ENCODE measurements at places on chromosomes 5 and 9.

DNA sequence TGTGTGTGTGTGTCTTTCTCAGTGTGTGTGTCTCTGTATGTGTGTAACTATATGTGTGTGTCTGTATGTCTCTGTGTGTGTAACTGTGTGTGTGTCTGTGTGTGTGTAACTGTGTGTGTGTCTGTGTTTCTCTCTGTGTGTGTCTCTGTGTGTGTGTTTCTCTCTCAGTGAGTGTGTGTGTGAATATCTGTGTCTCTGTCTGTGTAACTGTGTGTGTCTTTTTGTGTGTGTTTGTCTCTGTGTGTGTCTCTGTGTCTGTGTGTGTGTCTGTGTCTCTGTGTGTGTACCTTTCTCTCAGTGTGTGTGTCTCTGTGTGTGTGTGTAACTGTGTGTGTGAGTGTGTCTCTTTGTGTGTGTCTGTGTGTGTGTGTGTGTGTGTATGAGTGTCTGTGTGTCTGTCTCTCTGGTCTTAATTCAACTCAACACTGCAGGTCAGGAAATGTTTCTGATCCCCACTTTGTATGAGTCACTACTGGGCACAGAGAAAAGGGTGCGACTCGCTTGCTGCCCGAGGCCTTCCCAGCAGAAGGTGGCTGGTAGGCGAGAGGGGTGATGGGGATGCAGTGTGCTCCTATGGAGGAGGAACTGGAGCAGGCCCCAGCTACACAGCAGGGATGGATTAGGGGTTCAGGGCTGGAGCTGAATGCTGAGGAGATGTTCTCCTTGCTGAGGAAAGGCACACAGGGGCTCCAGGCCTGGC is 52.1 kb downstream of the NSG2 start:
- DNase-seq, result no peak

DNA sequence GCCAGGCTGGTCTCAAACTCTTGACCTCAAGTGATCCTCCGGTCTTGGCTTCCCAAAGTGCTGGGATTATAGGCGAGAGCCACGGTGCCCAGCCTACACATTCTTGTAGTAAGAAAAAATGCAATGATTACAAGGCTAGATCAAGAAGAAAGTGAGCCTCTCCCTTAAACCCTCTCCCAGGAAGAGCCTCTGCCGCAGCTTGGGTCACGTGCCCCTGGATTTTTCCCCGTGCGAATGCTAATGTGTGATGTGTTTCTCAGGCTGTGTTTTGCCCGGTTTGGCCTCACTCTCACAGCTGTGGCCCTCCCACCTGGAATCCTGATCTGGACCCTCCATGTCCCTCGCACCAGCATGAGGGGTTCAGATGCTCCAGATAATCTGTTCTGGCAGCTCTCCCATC is 6.9 kb downstream of the PLPP7 start:
- DNase-seq, result no peak

GRCh38 chr5:10424124-10424731 is 17.5 kb upstream of the ROPN1L start:
- DNase-seq, result peak; percentile 34

DNA sequence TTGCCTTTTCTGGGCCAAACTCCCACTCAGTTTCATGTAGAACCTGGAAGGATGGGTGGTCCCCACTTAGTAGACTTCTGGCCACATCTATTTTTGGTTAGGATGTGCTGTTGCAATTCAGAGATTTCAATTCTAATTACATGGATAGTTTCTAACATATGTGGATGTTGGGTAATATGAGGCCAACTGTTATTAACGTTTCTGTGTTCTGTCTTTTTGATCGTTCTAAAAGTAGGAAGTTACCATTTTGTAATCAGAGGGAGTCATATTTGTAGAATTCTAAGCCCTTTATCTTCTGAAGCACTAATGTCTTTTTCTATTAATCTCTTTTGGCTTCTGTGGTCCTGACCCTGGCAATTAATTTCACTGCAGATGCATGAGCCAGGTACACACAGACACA is 141.6 kb upstream of the SPEF2 start:
- DNase-seq, result no peak

DNA sequence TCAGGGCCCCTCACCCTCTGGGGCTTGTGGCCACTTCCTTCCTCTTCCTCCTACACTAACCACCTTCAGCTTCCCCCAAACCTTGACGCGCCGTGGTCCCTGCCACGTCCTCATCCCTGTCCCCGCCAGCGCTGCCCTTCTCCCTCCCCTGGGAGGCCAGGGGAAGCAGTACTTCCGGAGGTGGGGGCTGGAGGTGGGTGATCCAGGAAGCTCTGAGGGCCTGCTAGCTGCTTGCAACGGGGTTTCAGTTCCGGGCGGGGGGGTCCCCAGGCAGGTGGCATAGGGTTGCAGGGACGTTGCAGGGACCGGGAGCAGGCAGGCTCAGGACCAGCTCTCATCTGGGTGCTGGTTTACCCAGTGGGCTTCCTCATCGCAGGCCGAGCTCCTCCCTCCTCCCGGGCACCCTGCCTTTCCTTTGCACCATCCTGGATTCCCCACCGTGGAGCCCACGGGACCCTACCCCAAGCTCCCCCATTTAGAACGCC is 70.0 kb downstream of the RXRA start:
- DNase-seq, result peak; percentile 64

GRCh38 chr5:148343603-148344487 is 8.5 kb downstream of the SPINK9 start:
- no peak for DNase-seq

DNA sequence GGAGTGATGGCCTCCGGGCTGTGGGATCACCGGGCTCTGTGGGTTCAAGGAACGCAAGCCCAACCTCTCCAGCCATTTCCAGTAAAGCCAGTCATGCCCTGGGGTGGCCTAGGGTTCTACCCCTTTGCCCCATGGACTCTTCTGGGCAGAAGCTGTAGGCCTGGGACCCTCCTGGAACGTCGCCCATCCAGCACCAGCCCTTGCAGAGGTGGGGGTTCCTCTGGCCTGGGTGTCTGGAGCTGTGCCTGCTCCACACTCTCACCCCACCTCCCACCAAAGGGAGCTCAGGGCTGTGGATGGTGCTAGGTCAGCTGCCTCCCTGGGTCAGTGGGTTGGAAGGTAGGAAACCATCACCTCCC is 1.4 kb upstream of the SLC12A7 start:
- no peak for DNase-seq

DNA sequence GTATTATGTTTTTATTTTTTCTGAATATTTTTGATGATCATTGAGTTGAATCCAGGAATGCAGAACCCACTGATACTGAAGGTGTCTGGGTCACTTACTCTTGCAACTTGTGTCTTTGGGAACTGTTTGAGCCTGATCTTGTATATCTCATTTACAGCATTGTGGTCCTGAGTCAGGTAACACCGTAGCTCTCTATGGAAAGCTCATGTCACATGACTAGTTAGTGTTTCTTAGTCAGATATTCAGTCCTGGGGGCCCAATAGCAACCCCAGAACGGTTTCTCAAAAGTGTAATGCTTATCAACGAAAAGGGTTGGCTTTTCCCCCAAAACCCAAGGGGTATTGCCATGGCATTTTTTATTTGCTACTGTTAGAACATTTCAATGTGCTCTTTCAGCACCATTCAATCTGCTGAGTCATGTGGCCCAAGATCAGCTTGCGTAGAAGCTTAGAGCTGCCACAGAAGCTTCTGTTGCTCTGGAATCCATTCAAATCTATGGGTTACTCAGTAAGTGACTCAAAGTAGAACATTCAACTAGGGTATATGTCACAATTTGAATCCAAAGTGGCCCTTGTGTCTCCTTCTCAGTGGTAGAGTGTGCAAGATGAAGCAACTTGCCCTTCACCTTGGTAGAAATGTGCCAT is 12.1 kb upstream of the PTAR1 start:
- no peak for DNase-seq

GRCh38 chr9:128266868-128267590 is 8.8 kb downstream of the GOLGA2 start:
- no peak for DNase-seq

- no peak for DNase-seq
Measured at GRCh38 chr5:100772006-100772405, 131.1 kb downstream of the ST8SIA4 start.

- DNase-seq, result no peak
Measured at GRCh38 chr9:26727471-26727870, 165.1 kb downstream of the CAAP1 start.

GRCh38 chr9:124296094-124296493 is 38.3 kb downstream of the NEK6 start:
- DNase-seq, result no peak

GRCh38 chr5:25056836-25057235 is 412.1 kb upstream of the CDH10 start:
- no peak for DNase-seq

DNA sequence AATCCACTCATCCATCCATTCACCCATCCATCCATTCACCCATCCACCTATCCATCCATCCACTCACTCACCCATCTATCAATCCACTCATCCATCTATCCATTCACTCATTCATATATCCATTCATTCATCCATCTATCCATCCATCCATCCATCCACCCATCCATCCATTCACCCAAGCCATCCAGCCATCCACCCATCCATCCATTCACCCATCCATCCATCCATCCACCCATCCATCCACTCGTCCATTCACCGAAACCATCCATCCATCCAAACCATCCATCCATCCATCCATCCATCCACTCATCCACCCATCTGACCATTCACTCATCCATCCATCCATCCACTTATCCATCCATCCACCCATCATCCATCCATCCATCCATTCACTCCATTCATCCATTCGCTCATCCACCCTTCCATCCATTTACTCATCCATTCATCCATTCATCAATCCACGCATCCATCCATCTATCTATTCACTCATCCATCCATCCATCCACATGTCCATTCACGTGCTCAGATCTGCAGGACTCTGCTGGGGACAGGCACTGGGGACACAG is 6.6 kb downstream of the SLC9A3 start:
- DNase-seq, result no peak
